ENCODE measurements at places on chromosomes 13 and 19.

DNA sequence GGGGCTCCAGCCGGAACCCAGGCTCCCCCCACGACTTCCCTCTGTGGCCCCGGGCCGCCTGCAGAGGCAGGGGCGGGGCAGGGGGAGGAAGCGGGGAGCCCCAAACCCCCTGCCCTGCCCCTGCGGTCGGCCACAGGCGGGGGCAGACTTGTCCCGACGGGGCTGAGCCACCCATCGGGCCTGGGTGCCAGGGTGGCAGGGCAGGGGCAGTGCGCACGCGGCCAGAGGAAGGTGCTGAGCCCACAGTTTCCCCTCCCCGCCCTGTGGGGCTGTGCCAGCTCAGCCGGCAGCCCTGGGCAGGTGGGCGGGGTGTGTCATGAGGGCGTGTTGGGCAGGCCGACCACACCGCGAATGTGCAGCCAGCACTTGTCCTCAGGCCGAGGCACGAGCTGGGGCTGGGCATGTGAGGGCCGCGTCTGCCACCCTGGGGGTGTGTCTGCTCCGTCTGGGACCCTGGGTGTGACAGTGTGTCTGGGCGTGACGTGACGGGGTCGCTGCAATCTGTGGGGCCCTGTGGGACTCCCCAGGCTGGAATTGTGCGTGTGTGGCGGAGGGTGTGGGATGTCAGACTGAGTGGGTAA, 17.7 kb downstream of the CCDC97 start:
- no peak for DNase-seq

DNA sequence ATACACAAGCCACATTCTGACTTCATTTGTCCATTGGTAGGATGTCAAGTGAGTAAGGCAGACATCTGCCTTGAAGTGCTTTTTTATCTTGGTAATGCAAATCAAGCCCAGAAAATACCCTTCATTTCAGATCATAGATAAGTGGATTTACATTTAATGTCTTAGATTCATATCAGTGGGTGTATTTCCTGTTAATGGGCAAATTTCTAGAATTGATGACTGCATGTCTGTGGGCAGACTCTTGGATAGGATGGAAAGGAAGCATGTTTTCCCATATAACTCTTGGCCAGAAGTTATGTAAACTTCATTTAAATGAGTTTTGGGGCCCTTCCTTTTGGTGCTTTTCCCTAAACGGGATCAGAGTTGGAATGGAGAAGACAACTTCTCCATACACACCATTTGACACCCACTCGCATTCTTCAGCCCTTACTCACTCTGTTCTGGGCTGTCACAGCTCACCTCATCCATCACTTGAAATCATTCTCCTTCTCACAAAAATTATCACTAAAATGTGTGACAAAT, 154.6 kb downstream of the FLT1 start:
- DNase-seq = no peak

DNA sequence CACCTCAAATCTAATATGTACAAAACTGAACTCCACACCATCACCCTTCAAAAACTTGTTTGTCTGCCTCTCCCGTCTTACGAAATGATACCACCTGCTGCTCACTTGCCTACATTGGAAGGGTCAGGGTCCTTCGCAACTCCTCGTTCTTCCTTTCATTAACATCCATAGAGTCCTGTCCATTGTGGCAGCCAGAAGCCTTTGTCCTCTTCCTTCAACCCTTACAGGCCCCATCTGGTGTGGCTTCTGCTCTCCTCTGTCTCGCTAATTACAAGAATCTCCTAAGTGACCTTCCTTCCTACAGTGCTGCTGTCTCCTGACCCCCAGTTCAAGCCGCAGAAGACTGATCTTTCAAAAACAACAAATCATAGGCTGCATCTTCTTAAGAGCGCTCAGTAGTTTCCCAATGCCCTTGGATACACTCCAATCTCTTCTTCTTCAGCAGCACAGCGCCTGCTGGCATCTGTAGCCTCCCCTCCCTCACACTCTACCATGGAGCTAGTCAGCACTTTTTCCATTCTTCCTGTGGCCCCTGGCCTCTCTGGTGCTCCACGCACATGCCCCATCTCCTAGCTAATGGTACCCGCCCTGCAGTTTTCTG, 382.7 kb downstream of the LIG4 start:
- no peak for DNase-seq

DNA sequence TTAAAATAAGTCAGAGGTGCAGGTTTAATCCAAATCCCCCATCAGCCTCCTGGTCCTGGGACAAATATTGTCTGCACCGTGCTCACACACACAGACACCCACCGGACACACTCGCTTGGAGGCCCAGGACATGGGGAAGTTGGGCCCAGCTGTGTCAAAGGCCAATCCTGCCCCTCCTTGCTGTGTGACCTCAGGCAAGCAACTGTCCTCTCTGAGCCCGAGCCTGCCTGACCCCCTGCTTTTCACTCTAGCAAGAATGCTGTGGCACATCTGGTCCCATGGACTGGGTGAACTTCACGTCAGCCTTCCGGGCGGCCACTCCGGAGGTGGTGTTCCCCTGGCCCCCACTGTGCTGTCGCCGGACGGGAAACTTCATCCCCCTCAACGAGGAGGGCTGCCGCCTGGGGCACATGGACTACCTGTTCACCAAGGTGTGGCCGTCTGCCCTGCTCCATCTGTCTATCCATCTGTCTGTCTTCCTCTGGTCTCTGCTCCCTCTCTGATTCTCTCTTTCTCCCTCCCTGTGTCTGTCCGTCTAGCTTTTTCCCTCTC, 9.3 kb downstream of the UPK1A start:
- DNase-seq = no peak

DNA sequence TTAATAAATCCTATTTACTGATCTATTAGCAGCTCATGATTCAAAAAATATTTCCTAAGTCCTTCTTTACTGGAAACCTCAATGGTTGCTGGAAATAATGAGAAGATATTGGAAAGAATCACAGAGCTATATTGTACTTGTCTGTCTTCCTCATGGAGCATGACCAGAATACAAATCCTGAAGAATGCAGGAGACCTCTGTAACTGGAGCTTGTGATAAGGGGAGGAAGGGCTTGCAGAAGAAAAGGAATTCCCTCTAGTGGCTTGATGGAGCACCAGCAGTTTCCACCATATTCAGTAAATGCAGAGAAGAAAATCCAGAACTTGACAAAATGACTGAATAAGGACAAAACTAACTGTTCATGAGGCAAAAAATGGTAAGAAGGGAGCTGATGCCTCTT, 1333.1 kb downstream of the EFNB2 start:
- DNase-seq = no peak

DNA sequence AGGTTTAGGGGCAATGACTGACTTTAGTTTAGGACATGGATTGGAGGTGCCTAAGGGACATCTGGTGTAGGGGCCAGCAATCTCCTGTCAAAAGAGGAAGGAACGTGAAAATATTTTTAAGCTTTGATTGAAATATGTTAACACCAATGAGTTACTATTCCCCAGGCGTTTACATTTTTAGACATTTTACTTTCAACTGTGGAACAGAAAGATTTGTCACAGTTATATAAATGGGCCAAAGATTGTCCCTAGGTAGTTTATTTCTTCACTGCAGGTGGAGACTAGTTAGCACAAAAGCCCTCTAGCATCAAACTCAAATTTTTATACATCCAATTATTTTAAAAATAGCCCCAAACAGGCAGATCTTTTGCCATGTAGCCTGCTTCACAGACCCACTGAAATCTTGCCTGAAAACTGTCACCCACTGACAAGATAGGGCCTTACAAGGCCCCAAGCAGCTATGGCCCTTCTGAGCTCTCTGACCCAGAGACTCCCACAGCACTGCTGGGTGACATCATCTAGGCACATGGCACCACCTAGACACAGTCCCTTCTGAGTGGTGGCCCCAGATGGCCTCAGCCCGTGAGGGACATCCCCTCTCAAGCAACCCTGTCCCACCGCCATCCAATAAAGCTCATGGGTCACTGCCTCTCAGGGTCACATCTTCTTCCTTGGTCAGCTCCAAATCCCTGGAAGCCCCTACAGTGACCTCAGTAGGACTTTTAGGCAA, 64.8 kb upstream of the DOCK9 start:
- no peak for DNase-seq

- DNase-seq = no peak
Measured at GRCh38 chr13:108268466-108269112, 929 bp upstream of the TNFSF13B start.
